ENCODE measurements at places on chromosomes 7 and 10.

- no peak for DNase-seq
Measured at GRCh38 chr7:33108554-33109004, 625 bp downstream of the RP9 start.

DNA sequence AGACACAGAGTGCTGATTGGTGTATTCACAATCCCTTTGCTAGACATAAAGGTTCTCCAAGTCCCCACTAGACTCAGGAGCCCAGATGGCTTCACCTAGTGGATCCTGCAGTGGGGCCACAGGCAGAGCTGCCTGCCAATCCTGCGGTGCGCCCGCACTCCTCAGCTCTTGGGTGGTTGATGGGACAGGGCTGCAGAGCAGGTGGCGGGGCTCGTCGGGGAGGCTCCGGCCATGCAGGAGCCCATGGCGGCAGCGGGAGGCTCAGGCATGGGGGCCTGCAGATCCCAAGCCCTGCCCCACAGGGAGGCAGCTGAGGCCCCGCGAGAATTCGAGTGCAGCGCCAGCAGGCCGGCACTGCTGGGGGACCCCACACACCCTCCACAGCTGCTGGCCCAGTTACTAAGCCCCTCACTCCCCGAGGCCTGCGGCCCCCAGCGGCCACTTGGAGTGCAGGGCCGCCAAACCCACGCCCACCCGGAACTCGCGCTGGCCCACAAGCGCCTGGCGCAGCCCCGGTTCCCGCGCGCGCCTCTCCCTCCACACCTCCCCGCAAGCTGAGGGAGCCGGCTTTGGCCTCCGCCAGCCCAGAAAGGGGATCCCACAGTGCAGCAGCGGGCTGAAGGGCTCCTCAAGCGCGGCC is 7.7 kb upstream of the BET1 start:
- DNase-seq: no peak

DNA sequence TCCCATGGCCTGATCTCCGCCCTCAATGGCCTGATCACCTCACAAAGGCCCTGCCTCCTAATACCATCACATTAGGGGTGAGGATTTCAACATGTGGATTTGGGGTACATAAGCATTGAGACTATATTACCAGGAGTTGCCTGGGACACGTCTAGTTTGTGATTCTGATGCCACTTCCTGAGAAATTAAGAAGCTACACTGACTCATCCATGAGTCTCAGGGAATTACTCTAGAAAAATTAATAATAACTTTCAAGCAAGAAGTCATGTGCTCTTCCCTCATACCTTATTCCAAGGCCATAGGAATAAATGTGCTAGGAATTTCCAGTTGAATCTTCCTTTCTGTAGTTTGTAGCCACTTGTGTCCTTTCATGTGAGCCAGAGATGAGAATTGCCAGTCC is 519.3 kb upstream of the MKI67 start:
- DNase-seq: no peak

GRCh38 chr10:56920601-56921261 is 559.7 kb upstream of the ZWINT start:
- no peak for DNase-seq

DNA sequence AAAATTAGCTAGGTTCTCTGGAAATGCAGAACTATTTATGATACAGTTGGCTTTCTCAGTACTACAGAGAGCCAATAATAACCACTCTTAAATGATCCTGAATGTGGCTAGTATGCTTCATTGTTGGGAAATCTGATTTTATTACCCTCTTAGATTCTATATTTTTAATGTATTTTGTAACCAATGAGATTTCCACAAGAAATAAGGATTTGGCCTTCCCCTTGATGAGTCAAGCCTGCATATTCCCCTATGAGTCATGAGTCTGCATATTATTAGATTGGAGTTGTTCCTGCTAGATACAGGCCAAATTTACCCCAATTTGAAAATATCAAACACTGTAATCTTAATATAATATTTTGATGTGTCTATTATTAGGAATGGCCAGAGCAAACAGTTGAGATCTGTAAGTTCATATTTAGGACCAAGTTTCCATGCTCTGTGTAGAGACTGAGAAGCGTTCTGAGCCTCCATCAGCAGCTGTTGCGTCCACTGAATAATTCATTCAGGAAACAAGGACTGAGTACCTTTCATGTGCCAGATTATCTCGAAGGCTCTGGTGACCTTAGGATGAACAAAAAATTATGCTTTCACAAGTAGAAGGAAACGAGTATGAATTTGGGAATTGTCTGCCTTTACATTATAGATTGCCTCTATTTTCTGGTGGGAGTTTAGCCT is 793.4 kb downstream of the NRG3 start:
- DNase-seq: no peak

GRCh38 chr7:26777385-26777784 is 87.0 kb downstream of the SKAP2 start:
- no peak for DNase-seq

- no peak for DNase-seq
Measured at GRCh38 chr10:104938031-104938430, 296.9 kb downstream of the SORCS3 start.

DNA sequence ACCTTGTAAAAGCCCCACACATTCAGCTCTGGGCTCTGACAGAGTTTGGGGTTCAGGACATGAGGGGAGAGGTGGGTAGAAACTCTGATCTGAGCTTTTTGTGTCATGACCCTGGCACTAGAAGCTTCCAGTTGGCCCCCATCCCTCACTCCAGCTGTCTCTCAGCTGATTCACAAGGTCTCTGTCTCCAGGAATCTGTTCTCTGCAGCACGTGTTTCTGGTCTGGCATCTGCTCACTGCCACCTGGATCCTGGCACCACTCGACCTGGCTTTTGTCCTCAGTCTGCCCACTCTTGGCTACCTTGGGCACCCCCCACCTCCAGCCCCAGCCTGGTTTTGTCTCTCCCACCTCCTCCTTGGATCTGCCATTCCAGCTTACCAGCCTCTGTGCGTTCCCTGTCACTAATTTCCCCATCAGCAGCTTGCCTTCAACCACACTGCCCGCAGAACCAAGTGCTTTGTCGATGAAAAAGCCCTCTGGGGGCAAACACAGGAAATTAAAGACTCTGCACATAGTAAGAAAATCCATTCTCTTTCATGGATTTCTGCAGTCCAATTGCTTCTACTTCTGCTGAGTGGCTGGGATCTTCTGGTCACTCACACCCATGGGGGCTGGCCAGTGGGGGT is 18.3 kb upstream of the ADCYAP1R1 start:
- DNase-seq: no peak

DNA sequence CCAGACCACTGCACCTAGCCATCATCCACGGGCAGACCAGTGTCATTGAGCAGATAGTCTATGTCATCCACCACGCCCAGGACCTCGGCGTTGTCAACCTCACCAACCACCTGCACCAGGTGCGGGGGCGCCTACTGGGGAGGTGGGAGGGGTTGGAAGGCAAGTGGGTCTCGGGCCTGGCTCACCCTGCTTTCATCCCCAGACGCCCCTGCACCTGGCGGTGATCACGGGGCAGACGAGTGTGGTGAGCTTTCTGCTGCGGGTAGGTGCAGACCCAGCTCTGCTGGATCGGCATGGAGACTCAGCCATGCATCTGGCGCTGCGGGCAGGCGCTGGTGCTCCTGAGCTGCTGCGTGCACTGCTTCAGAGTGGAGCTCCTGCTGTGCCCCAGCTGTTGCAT is 4.6 kb downstream of the NFKB2 start:
- no peak for DNase-seq

DNA sequence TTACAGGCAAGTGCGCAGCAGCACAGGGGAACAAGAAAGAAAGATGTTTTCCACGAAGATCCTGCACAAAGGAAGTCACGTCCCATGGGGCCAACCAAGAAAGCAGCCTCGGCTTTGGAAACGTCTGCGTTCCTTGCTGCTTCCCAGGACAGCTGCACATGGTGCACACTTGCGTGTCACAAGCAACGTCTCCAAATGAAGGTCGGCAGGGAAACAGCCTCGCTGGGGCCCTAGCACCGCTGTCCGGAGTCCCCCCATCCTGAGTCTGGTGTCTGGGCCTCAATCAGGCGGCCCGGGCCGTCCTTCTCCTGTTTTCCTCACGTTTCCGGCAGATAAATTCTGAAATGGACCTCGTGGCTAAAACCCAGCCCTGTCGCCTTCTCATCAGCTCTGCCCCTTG is 206.2 kb downstream of the DIP2C start:
- DNase-seq: no peak

DNA sequence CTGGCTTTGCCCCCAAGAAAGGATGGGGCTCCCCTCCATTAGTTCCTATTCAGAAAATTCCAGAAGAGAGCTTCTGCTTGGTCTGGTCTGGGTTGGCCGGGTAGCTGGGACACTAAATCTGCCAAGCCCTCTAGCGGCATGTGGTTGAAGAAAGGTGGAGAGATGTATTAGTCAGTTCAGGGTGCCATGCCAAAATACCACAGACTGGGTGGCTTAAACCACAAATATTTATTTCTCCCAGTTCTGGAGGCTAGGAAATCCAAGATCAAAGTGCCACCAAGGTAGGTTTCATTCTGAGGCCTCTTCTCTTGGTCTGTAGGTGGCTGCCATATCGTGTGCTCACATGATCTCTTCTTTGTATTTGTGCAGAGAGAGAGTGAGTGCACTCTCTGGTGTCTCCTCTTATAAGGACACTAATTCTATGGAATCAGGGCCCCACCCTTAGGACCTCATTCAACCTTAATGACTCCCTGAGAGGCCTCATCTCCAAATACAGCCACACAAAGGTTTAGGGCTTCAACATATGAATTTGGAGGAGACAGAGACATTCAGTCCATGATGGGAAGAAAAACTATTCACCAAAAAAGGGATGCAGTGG is 38.7 kb upstream of the MTPAP start:
- no peak for DNase-seq

- DNase-seq: no peak
Measured at GRCh38 chr7:91872069-91872468, 8.4 kb downstream of the MTERF1 start.

DNA sequence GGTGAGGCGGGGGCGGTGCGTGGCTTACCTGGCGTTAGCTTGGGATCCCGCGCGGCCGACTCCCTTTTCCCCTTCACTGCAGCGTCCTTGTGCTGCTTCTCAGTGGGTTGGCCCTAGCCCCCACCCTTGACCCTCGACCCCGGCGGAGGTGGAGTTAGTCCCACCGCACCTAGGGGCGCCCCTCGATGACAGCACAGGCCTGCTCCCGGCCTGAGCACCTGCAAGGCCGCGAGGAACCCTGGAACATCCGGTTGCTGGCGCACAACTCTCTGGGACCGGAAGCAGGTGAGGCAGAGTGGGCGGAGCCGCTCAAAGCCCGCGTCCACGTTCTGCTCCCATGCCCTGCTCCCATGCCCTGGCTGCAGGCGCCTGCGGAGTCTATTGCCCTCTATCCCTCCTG is 266.9 kb downstream of the USP6NL start:
- no peak for DNase-seq

DNA sequence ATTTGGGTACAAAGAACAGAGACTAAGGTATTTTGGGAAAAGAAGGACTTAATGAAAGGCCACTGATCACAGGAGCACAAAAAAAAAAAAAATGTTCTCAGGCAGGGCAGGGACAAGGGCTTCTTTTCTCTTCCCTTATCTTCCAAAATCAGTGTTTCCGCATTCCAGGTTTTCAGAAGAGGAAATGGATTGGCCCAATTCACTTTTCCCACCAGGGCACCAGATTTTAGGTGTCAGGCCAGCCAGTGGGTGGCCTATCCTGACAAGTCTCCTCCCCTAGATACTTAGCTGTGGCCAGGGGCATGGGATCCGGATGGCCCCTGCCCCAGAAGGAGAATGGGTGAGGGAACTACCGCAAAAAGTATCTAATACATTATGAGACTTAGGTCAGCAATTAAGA is 88.9 kb upstream of the WAC start:
- no peak for DNase-seq

GRCh38 chr7:89772276-89772675 is 382.0 kb upstream of the STEAP1 start:
- no peak for DNase-seq

DNA sequence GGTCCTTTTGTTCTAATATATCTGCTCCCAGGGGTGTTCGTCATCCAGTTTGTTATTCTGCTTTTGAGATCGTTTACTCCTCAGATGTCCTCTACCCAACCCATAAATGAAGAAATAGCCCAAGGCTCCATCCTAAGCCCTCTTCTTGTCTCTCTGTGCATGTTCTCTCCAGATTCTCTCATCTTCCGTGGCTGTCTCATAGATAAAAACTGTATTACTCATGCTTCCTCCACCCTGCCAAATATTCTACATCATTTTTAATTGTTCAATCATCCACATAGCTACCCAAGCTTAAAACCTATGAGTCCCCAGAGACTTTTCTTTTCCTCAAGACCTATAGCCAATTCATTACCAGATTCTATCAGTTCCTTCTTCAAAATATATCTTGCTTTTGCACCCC is 44.9 kb downstream of the CAV1 start:
- DNase-seq: no peak

DNA sequence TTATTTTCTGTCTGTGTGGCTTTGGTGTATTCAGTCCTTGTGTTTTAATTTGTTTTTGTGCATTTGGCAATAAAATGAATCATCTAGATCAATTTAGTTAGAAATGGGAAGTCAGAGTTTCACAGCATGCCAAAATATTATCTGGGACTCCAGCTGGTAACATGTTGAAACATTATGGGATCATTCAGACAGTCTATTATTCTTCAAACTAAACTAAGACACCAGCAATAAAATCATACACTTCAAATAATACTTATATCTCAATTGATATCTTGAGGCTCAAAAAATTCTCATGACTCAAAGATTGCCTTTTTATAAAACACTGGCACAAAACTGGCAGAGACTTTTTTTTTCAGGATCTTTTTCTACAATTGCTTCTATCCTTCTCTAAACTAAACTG is 5.8 kb upstream of the RP9 start:
- DNase-seq: no peak

DNA sequence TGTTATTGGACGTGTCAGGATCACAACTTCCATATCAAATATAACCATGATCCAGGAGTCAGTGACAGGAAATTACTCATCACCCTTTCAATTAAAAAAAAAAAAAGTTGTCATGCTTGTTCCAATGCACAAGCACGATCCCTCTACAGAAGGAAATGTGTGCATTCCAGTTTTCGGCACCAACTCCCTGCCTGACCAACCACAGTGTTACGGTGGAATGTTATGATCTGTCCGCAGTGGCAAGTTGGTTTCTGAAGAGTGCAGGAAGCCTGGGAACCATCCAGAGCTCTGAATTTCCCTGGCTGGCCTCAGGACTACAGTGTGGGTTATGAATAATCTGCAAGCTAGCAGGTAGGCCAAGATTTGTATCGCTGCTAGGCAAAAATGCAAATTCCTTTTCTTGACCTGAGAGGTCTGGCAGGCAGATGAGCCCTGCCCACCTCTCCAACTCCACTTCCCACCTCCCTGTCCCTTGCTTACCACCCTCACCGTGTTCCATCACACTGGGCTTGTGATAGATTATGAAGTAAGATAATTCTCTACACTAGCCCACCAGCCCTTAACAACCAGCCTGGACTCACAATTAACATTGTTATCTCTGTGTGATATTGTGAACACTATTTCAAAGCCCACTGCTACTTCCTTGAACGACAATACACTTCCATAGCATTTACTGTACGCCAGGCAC is 20.4 kb downstream of the FRMPD2 start:
- no peak for DNase-seq

GRCh38 chr10:27995311-27995710 is 3.6 kb downstream of the ODAD2 start:
- DNase-seq: no peak

Data from neural crest cell (in vitro differentiated cells).